NCI-H524 treated with DMSO at 0.1 percent for 48 hours (cell line): ENCODE measurements at places on chromosomes 12 and 14.

- DNase-seq, result no peak
These were observed 29.3 kb downstream of the DUSP16 start for GRCh38 chr12:12533238-12533829.

DNA sequence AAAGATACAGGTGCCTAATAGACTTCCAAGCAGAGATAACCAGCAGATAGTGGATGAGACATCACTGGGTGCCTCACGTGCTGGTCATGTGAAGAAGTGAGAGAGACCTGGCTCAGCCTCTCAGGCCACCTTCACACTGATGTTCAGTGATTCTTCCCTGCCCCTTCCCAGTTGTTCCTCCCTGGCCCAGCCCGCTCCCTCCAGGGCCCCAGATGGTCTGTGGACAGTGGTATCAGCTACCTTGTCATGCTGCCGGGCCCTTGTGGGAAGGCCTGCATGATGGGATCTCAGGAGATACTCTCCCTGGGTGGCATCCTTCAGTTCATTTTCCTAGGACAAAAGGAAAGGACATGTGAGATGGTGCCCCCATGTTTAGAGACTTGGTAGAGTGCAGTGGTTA is 179.9 kb downstream of the PIWIL1 start:
- no peak for DNase-seq

GRCh38 chr14:62445570-62445969 is 599.7 kb downstream of the KCNH5 start:
- DNase-seq, result no peak

GRCh38 chr14:35412272-35413056 is 7.9 kb upstream of the NFKBIA start:
- no peak for DNase-seq

GRCh38 chr12:42652048-42652447 is 62.5 kb upstream of the PRICKLE1 start:
- DNase-seq, result no peak

DNA sequence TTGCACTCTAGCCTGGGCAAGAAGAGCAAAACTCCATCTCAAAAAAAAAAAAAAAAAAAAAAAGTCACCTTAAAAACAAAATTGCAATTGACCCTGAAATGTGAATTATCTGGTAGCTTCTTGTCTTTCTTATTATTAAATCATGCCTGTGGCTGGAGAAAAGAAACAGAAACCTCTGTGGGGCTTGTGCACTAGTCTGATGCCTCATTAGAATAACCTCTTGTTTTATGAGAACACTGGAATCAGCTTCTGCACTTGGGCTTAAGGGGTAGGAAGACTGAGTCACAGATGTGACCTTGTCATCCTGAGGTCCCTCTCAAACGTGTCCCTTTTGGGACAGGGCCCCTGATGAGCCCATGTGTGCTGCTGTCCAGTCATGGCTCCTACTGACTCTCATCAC is 237.9 kb downstream of the DACT1 start:
- no peak for DNase-seq
